ENCODE measurements at places on chromosomes 5 and 9. TPM values are rescaled to one million over a fixed set of nuclear protein-coding genes. Genes with fewer than 3 reads are reported as not detected.

DNA sequence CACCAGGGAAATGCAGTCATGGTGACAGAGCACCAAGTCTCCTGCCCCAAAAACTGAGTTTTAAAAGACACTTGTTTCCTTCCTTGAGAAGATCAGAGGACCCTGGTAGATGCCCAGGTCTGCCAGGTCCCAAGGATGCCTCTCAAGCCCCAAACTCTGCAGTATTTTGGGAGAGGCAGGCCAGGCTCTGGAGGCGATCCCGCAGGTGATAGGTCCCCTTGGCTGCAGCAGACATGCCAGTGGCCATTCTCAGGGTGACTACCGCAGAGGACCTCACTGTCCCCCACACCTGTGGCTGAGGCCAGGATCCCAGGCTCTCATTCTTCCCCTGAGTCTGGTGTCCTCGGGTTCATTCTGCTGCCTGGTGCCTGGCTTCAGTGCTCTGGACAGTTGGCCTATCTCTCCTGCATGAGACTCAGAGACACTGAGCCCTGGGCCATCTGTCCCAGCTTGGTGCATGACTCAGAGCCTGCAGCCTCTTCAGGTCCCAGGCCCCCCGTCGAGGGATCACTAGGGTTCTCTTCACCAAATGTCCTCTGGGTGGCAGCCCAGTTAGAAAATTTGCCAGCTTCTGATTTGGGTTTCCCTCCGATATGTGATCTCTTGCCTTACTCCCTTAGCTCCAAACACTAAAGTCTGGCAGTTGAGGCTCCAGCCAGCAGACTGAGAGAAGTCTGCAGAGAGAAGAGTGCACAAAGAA is 59.7 kb upstream of the GARNL3 start:
- DNase-seq: no peak

EGR1 gene
- 35.2 TPM for polyA plus RNA-seq

DNA sequence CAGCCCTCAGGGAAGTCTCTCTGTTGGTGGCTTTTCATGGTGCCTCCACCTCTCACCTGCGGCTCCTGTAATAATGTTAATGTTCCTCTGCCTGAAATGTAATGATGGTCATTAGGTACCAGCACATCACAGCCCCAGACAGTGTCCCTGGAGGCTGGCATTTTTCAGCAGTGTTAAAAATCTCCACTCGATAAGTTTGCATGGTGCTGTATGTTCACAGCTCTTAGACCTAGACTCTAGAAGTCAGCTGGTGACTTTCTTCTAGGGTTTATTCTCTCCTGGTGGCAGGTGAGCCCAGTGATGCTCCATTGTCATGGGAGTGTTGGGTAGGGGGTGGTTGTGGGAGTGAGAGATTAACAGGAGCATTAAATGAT is 53.1 kb downstream of the GPR107 start:
- no peak for DNase-seq

- DNase-seq: no peak
These were observed 53.7 kb downstream of the SYK start for GRCh38 chr9:90855208-90855902.

DNA sequence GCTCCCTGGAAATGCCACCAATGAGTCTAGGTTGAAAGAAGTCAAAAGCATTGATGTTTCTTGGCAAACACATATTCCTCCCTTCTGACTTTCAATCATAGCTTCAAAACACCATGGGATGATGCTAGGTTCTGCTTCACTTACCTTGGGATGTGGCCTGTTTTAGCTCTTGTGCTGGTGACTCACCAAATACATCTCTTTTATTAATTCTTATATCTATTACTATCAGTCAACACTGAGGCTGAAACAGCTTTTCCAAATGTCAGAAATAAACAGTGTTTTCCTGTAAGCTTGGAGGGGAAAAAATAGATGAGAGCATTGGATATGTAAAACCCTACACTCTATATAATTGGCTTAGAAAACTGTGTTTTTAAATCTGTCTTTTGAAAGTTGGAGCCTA is 245.4 kb upstream of the NREP start:
- DNase-seq: no peak

- DNase-seq: no peak
These were observed 231.0 kb downstream of the FRMD3 start for GRCh38 chr9:83307066-83307724.

FABP6 gene
- polyA plus RNA-seq: 0.30 TPM

GDF9 gene
- 2.1 TPM for polyA plus RNA-seq

PLAC8L1 gene
- polyA plus RNA-seq: 0.62 TPM

- no peak for DNase-seq
These were observed 29.4 kb downstream of the ANKRD34B start for GRCh38 chr5:80540691-80541090.

- DNase-seq: no peak
These were observed 214.0 kb downstream of the PTTG1 start for GRCh38 chr5:160635663-160636062.

GRCh38 chr5:37005252-37005651 is 128.7 kb downstream of the NIPBL start:
- DNase-seq: no peak

GRCh38 chr5:87188391-87188790 is 79.3 kb upstream of the RASA1 start:
- DNase-seq: no peak

- DNase-seq: no peak
These were observed 284.3 kb upstream of the DAB2 start for GRCh38 chr5:39709032-39709431.

GRCh38 chr5:143648696-143649095 is 163.3 kb upstream of the HMHB1 start:
- no peak for DNase-seq

DNA sequence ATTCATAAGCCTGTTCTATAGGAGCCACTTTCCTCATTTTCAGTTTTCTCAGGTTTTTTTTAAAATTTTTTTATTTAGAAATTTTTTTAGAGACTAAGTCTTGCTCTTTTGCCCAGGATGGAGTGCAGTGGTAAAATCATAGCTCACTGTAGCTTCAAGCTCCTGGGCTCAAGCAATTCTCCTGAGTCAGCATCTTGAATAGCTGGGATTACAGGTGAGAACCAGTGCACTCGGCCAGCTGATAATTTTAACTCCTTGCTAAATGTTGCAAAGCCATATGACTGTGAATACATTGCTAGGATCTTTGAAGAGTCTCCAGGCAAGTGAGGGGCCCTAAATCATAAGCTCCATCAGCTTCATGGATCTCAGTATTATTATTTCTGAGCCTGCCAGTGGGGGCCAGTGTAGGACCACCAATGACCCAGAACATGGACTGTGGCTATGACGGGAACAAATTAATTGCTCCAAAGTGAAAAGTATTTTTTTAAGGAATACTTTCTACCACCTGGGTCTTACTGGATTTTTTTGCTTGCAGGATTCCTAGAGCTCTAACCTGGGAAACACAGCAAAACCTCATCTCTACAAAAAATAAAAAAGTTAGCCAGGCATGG is 5.7 kb upstream of the GAPVD1 start:
- DNase-seq: no peak

GRCh38 chr5:163459462-163459818 is 462 bp downstream of the NUDCD2 start:
- DNase-seq: no peak

GRCh38 chr9:38372762-38373619 is 19.5 kb upstream of the ALDH1B1 start:
- DNase-seq: no peak

POLR3G gene
- polyA plus RNA-seq: 2.1 TPM

- no peak for DNase-seq
These were observed 1083.7 kb upstream of the DMAC1 start for GRCh38 chr9:8883321-8883720.

SLC6A18 gene
- polyA plus RNA-seq: not detected

- DNase-seq: no peak
These were observed 7.0 kb downstream of the IRX2 start for GRCh38 chr5:2744485-2744884.

DNA sequence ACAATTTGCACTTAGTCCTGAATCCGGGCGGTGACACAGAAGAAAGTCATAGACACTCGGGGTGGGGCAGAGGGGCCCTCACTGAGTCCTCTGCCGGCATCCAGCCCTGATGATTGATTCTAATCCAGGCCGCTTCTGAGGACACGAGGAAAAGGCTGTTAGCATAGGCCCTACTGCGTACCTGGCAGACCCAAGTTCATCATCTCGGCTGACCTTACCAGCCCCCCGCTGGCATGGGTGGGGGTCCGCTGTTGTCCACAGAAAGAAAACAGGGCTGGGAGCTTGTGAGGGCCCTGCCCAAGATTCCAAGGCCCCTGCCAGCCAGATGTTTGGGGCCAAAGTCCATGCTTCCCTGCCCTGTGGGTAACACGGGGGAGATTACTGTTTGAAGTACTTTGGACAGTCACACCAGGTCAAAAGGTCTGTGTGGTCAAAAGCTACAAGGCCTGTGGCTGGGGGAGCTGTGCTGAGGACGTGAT is 24.5 kb downstream of the ERGIC1 start:
- DNase-seq: no peak
